Esophagus squamous epithelium (tissue), 5 donors: ENCODE measurements at places on chromosomes 1 and 21.

- DNase-seq, result no peak
Observed at GRCh38 chr1:98296681-98297080, 364.8 kb upstream of the SNX7 start.

GRCh38 chr1:8962812-8963530 is 17.3 kb downstream of the CA6 start:
- DNase-seq, result no peak

DNA sequence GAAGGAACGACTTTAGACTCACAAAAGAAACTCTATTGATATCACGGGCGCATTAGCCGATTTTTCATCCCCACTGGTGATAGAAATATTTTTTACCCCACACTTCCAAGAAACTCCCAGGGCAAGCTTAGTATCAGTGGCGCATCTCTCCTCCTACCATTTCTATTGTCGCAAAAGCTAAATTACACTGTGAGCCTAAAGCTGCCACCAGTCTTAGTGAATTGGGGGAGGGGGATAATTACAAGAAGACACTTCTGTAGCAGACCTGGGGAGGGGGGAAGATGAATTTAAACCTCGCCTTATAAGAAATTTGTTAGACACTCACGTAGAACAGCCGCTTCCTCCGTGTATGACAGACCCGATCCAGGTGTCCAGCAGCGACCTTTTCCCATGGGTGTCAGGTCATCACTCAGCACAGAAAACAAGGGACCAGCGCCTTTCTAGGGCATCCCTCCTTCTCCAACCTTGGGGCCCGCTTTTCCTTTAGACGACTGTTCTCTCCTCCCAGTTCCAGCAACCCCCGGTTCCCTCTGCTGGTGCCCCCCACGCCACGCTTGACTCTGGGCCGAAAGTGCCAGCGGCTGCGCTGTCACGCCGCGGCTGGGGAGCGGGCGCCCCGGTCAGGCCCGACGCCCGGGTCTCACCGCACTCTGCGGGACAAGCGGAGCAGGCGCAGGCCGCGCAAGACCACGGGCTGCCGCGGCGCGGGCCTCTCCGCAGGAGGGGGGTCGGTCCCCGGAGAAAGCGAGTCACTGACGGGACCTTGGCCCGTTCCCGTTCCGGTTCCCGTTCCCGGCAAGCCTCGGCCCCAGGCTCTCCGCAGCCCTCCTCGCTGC is 821 bp downstream of the PHC2 start:
- no peak for DNase-seq

GRCh38 chr1:53362851-53363642 is 35.2 kb upstream of the LRP8 start:
- no peak for DNase-seq

GRCh38 chr21:27645285-27645684 is 678.4 kb upstream of the ADAMTS5 start:
- DNase-seq, result no peak

DNA sequence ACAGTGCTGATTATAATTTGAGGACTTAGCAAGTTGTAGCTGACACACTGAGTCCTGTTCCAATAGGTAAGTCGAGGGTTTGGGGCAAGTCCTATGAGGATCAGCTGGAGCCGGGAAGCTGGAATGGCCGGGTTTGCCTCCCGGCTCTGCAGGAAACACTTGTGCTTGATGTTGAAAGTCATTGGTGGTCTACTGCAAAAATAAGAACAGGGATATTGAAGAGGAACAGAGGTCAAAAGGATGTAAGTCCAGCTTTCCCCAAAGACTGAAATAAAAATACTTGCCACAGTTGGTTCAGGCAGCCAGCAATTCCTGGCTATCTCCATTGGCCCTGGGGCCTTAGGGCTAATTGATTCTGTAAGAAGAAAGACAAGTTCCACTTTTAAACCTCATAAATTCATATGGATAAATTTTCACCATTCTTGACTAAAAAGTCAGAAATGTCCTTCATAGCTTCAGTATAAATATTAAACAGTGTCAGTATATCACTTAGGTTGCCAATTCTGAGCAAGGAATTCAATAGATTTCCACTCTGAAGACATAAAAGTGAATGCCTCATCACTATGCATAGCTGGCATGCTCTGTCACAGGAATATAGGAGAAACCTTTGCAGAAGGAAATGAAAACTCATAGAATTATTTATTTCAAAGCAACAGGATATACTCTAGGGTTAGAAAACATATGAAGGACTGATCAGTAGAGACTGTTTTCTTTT is 165.2 kb downstream of the AK5 start:
- DNase-seq, result no peak

GRCh38 chr1:33306653-33307493 is 14.0 kb downstream of the A3GALT2 start:
- no peak for DNase-seq

DNA sequence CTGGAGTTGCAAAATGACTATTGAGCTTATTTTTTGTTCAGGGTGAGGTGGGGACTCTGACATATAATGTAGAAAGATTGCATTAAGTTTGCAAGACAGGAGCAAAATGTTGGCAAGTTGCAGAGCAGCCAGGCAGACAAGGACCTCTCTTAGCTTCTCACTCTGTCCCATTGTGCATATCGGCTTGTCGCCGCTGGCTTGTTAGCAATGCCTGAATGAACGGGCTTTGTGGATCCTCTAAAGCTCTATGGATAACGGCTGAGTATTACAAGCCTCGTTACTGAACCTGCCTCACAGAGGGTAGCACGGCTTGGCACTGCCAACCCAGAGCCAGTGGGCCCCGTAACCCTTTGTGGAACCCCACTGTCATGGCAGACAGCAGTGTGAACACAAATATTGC is 68.4 kb downstream of the TNR start:
- no peak for DNase-seq

DNA sequence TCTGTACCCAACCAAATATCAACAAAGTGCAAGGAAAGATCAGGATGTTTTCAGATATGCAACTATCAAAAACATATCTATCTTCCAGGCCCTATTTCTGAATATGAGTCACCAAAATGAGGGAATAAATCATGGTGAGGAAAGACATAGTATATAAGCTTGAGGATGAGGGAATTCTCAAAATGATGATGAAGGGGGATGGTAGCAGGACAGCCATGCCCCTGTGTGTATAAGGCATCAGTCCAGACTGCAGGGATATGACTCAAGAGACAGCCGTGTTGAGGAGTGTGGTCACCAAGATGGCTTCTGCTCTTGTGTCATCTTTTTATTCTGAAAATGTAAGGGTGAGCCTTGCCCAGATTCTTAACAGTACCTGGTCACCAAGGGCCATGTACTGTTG is 4.4 kb upstream of the WDR64 start:
- DNase-seq, result no peak

GRCh38 chr1:16116625-16117024 is 39.2 kb downstream of the EPHA2 start:
- no peak for DNase-seq

DNA sequence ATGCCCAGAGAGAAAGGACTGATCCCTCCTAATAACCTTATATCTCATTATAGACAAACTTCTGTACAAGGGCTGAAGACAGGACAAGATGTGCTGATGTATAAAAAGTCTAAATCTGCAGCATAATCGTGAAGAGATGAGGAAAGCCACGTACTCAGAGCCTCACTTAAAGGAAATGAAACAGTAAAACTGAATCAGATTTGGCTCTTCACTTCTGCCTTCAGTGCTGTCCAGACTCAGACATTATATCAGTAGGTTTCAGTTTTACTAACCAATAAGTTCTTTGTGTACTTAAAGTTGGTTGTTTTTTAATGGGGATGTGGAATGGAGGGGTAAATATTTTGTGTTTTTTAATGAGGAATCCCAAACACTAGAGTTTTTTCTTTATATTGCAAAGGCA is 45.3 kb upstream of the RGS1 start:
- no peak for DNase-seq

DNA sequence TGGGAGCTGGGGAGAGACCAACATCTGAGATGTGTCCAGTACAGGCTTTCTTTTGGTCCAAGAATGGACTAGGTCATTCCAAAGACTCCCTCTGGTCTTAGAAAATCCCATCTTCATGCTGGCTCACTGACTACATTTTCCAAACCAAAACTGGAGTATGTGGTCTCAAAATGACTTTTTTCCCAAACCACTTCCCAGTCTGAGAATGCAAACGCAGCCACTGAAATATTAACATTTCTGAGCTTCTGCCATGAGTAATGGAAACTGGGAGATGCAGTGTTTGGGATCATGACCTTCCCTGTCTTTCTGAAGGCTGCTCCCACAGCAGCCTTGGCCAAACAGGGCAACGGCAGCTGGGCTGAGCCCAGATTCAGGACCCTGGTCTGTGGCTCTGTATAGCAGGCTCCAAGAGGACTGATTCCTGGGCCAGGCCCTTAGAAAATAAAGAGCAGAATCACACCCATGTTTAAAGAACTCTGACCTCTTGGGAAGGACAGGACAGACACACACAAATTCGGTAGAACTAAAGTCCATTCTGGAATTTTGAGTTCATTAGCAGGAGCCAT is 62.1 kb upstream of the CNTN2 start:
- DNase-seq, result no peak

DNA sequence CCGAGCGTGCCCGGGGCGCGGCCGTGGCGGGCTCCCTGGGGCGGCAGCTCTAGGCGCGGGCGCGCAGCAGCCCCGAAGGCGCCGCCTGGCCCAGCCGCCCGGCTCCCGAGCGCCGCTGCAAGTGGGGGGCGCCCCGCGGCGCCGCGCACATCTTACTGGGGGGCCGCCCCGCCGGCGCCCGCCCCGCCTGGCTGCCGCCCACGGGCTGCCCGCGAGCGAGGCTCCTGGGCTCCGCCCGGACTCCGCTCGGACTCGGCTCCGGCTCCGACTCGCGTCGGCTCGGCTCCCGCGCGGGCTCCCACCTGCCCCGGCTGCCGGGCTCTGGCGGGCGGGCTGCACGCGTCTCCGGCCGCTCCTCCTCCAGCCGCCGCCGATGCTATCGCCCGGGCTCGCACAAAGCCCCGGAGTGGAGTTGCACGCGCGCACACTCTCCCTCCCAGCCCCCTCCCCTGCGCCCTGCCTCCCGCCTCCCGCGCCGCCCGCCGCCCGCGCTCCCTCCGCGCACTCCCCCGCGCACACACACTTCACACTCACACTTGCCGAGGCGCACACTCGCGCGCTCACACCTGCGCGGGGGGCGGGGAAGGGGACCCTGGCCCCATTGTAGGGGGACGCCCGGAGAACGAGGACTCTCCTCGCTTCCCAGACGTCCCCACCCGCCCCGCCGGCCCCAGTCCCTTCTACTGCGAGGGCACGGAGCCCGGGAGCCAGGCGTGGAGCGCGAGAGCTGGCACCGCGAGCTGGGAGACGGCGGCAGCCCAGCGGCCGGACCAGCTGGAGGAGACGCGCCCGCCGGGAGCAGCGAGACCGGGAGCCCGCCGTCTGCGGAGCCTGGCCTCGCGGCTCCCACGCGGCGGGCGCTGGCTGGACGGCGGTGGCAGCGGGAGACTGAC is at the start of gene GRIK3:
GRIK3 (minus strand) TSS at position 395 of the 893 bp plus-strand sequence. CDS start 407 bp downstream, outside the sequence.
- no peak for DNase-seq

- DNase-seq, result no peak
Observed at GRCh38 chr1:60600532-60600931, 481.8 kb upstream of the NFIA start.

- no peak for DNase-seq
Observed at GRCh38 chr1:53463961-53464899, 5.0 kb downstream of the DMRTB1 start.

DNA sequence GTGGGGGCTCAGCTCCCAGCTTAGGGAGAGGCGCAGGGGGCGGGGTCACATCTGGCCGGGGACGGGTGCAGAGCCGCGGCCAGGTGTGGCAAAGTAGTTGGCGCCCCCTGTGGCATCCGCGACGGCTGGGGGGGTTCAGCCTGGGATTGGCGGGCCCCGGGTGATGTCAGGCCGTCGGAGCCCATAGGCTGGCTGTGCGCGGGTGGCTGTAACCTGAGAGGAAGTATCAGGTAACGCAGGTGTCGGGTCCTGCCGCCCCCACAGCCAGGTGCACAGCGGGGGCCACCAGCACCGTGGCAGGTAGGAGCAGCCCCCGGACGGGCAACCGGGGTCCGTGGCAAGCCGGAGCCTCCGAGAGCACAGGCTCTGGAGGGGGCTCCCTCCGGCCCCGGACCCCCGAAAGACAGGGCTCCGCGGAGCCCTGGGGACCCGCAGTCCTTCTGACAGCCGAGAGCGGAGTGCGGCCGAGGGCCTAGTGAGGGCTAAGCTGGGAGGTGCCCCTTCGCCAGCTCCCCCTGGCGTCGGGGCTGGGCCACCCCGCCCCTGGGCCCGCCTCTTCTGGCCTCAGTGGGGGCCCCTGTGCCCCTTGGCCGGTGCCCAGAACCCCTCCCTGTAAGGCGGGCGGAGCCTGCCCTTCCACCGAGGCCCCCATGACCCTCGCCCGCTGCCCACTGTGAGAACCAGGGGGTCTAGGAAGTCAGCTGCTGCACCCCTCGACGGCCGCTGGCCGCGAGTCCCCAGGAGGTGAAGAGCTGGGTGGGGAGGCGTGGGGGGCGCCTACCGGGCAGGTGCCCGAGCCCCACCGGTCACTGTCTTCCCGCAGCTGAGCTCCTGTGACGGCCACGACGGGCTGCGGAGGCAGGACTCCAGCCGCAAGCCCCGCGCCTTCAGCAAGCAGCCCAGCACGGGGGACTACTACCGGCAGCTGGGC is 17.9 kb downstream of the TNFRSF25 start:
- no peak for DNase-seq

DNA sequence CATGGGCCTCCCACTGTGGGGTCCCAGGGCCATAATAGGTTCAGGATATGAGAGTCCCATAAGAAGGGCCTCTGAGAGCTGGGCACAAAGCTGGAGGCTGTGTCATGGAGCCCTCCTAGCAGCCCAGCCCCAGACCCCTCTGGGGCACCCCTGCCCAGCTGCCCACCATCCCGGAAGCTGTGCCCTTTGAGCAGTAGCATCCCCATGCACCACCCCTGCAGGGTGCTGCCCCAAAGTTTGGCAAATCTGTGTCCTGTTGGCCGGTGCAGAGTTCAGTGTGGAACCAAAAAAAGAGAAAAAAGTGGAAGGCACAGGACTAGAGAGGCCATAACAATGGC is 17.6 kb downstream of the TNNT2 start:
- DNase-seq, result no peak

DNA sequence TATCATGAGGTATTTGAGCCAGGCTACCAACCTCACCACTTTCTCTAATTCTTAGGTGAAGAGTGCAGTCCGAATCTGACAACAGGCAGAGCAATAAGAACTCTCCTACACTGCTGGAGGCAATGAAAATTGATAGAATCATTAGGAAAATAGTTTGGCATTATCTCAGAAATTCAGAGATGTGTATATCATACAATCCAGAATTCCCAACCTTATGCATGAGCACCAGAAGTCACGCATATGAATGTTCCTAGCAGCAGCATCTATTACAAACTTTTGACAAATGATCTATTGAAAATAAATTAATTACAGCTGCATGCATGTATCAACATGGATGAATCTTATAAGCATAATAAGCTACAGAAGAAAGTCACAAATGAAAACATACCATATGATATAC is 176.9 kb upstream of the CAMK1G start:
- no peak for DNase-seq

- DNase-seq, result no peak
Observed at GRCh38 chr1:192066202-192066601, 92.1 kb upstream of the RGS18 start.

DNA sequence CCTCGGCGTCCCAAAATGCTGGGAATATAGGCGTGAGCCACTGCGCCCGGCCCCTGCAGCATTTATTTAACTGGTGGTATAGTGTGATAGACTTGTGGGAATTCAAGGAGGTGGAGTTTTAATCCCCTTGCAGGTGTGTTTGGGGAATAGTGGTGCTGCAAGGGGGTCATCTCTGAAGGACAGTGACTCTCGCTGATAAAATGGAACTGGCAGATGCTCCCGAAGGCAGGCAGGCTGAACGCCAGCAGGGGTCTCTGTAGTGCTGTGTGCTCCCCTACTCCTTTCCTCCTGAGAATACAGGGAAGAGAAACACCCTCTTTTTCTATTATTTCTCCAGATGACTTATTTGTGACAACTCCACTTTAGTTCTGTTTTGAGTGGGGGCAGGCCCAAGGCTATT is 4.0 kb downstream of the OSCP1 start:
- no peak for DNase-seq

- DNase-seq, result no peak
Observed at GRCh38 chr1:25360596-25361581, 22.8 kb downstream of the TMEM50A start.
